ENCODE measurements at places on chromosomes 12 and 14.

DNA sequence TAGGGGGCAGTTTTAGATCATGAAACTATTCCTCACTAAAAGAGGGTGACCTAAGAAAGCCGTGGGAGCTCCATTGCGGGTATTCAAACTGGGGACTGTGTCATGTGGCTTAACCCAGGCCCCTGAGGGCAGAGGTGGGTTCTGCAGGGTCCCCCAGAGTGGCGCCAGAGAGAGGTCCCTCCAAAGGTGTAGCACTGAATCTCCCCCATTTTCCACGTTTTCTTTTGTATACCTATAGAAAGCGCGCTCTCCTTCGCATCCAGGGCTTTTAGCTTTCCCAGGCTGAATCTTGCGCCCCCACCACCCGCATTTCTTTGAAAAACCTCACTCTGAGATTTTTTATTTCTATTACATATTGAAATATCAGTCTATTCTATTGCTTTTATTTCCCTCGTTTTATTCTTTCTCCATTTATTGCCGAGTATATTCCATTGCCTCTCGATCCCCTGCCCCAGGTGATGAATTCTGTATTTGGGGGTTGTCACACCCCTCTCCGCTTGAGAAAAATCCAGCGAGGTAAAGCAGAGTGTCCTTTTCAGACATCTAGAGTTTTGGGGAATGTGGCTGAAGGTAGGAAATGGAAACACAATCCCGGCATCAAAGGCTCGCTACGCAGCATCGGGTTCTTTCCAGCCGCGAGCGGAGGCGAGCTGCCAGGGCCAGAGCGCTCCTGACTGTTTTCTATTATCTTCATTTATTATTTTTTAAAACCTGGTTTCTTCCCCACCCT lies 870 bp upstream of the HOXC13 start:
- no peak for DNase-seq

DNA sequence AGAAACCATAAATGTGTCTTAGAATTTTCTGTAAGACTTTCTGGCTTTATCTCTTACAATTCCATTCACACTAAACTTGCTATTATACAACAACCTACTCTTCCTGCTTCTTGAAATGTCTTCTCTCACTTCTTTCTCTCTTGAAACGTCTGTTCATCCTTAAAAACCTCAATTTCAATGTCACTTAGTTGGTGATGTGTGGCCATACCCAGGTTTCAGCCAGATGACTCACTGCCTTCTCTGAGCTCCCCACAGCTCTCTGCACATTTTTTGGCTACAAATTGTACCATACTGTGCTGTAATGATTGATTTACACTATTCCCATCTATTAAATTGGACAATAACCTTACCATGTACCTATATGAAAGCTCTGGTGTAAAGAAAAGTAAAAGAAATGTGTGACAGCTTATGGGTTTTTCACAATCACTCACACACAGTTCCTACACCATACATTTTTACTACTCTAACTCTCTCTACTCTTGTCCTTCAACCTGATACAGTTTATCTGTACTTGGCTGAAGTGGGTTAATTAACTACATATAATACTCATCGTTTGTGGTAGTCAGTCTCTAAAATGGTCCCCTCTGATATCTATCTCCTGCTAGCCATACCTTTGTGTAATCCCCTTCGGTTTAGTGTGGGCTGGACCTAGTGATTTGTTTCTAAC lies 222.1 kb downstream of the NELL2 start:
- no peak for DNase-seq

GRCh38 chr12:26271889-26272492 lies 76.6 kb downstream of the SSPN start:
- DNase-seq, result peak; percentile 94

DNA sequence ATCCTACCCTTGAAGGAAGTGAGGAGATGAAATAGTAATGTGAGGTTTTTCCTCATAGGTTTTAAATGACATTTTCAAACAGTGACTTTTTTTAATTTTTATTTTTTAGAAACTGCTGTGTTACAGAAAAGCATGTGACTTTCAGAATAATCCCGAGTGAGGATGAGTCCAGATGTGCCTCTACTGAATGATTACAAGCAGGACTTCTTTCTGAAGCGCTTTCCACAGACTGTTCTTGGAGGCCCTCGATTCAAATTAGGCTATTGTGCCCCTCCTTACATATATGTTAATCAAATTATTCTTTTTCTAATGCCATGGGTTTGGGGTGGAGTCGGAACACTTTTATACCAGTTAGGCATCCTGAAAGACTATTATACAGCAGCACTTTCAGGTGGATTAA lies 15.8 kb downstream of the PCNX4 start:
- no peak for DNase-seq

GRCh38 chr14:24861083-24861630 lies 188.8 kb downstream of the STXBP6 start:
- DNase-seq, result no peak

GRCh38 chr12:70754330-70754741 lies 117.1 kb upstream of the PTPRB start:
- no peak for DNase-seq

- no peak for DNase-seq
Observed at GRCh38 chr14:80095623-80096022, 115.7 kb downstream of the DIO2 start.

GRCh38 chr14:104676694-104677511 lies 12.5 kb upstream of the INF2 start:
- DNase-seq, result peak; percentile 64

DNA sequence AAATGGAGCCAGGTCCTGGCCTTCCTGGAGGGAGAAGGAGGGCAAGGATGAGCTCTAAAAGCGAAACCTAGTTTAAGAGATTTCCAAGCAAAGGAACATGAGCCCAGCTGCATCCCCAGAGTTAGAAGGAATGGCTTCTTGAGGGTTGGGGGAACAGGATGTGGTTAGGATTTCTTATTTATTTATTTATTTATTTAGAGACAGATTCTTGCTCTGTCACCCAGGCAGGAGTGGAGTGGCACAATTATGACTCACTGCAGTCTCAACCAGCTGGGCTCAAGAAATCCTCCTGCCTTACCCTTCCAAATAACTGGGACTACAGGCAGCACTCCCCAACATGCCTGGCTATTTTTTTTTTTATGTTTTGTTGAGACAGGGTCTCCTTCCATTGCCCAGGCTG lies 25.3 kb upstream of the TMEM106C start:
- DNase-seq, result no peak

Measured in aorta (tissue), 5 donors.